ENCODE measurements at places on chromosomes 3 and 15.

- no peak for DNase-seq
Observed at GRCh38 chr3:53806182-53807116, 39.8 kb downstream of the CHDH start.

DNA sequence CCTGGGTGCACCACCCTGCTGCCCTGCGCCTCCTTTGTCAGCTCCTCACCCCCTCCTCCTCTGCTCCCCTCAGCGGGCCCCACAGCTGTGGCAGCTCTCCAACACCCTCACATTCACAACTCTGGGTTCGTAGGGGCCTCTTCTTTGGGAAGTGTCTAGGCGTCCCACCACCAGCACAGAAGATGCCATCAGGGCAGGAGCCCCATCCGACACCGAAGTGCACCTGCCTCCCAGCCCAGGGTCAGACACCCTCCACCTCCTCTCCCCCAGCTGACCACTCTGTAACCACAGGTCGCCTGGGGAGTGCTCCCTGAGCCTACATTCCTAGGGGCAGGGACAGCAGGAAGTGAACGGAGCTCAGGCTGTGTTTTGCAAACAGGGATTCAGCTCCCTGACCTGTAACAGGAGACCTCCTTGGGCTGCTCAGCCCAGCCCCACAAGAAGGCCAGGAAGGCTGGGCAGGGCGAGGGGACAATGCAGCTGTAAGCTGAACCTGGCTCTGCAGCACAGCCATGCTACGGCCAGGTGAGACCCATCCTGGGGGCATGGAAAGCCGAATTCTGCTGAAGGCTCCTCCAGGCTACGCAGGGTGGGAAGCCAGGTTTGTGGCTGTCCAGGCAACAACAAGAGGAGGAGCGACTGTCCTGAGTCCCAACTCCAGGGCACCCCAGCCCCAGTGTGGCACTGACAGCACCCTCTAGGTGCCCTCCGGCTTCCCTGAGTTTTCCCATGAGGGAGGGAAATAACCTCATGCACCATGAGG, 269.0 kb downstream of the GOLGA6L6 start:
- no peak for DNase-seq

GRCh38 chr15:93671387-93671943, 559.9 kb upstream of the MCTP2 start:
- DNase-seq = no peak

- DNase-seq = no peak
Observed at GRCh38 chr3:171948674-171949073, 90.7 kb upstream of the FNDC3B start.

DNA sequence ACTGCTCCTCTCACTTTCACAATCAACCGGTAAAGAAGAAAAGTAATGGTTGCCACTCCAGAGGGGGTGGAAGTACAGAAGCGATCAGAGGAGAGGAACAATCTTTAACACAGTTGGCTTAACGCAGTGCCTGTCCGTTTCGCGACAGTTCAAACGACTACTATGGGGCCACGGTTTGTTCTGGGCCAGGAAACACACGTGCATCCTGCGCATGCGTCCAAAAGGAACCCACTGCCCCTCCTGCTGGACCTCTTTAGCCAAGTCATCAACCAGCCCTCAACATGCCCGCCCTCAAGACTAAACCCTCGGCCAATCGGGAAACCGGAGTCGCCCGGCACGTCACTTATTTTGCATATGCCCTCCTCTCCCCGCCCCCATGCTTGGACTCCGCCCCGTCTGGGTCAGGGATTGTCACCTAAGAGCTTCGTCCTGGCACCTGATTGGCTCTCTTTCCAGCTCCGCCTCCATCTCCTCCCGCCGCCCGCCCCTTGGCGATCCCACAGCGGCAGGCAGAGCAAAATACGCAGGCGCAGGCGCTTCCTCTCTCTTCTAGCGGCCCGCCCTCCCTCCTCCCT, 345 bp upstream of the CDV3 start:
- no peak for DNase-seq

GRCh38 chr15:65329984-65330735, 25.7 kb downstream of the RNU5B-1 start:
- no peak for DNase-seq

DNA sequence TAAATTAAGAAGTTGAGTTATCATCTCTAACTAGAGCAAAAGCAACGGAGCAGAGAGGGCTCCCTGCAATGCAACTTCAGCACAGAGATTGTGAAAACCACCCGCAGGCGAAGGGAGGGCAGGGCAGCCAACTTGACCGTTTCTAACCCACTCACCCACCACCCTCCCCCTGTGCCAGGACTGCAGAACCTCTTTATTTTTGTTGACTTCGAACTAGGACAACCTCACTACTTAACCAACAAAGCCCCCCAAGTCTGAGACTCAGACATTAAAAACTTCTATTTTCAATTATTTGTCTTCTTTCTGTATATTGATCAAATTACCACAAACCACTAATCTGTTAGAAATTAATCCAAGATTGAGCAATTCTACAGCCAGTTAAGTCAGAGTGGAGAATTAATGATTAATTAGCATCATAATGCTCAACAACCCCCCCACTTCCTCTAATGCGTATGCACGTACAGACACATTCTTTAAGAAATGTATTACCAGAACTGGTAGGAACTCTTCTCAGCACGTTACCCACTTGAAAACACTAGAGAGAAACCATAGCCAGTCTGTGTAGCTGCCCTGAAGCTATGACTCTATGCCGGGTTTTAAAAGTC, 2.0 kb downstream of the MGLL start:
- no peak for DNase-seq

GRCh38 chr3:47128137-47128536, 35.8 kb downstream of the SETD2 start:
- DNase-seq = no peak

DNA sequence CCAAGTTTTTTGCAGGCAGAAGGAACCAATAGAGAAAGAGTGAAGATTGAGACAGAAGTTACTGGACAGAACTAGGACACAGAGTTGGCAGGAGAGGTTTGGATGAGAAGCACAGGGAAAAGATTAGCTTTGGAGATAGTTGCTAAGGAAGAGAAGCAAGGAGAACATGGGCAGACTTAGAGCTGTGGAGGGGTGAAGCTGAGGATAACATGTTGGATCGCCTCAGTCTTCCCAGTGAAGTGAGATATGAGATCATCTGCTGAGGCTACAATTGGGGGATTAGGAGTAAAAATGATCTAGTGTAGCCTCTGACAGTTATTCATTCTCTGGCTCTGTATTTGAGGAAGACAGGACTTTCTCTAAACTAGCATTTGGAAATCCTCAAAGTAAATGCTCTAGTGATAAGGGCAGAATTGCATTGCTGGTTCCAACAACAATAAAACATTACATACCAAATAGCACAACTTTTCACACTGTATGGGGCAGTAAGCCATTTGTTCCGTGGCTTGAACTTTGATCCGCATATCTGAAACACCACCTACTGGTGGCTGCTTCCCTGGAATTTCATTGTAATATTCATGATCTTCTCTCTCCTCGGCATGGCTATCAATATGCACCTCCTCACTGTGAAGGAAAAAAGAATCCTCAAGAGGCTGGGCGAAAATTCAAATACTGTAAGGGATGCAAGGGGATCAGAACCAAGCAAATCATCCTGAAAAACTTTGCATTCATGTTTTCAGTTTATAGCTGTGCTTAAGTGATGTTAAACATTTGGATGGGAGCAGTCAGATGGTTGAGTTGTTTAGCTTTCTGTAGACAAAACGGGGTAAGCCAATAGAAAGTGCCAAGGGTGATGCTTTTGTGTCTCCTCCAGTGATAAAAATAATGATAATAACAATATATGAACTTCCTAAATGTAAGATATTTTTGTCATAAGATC, 22.2 kb upstream of the EID1 start:
- DNase-seq = no peak

DNA sequence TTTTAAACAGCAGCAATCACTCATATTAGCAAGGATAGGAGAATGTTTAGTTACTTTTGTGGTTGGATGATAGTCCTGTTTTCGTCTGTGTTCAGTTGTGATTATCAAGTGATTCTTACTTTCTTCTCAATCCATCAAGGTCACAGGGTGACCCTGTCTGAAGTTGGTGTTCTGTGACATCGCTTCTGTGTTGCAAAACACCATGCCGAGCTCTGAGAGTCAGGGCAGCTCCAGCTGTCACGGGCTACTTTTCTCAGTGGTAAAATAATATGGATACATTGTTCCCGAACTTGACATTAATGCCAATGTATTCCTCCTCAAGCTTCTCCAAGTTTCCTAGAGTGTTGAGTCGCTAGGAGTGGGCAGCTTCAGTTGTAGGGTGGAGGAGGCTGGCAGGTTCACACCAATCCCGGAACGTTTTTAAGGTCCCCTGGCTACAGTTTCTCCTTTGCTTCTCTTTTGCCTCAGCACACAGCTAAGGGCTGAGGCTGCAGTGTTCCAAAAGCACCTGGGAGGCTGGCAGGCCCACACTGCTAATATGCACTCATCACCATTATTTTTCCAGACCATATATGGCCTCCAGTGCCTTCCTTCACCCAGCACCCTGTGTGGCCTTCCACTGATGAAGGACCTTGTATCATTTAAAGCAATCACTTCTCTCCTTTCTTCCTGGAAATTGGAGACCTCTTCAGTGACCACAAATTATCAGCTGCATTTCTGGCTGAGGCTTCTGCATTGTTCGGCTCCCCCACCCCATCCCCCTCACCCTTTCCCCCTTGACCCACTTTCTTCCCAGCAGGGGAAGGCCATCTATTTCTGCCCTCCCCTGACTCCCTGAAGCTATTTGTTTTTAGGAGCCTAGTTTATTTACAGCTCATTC, 25.8 kb downstream of the COLQ start:
- DNase-seq = no peak

DNA sequence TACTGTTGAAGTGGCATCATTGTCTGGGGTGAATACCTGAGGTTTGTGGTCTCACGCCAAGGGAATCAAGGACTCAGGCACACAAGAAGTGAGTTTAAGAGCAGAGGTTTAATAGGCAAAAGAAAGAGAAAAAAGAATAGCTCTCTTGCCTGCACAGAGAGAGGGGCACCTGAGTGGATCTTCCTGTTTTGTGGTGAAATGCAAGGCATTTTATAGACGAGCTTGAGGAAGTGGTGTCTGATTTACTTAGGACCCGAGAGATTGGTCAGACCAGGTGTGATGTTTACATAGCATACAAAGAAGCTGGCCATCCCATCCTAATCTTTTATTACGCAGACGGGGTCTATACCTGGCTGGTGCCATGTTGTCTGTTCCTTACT, 13.2 kb downstream of the CCR5 start:
- no peak for DNase-seq

DNA sequence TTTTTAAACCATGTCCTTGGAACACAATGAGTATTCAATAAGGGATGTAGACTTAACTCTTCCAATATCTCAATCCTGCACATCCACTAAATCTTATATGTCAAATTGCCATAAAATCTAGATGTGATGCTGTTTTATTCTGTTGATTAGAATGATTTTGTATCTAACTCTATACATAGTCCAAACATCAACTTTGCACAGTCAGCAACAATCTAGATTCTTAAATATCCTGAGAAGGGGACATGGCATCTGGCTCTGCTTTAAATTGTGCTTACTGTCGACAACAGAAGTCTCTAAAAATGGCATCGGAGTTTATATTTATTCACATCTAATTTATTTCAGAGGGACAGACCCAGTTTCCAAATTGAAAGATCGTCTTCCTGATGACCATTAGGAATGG, 276.2 kb downstream of the GAP43 start:
- no peak for DNase-seq

DNA sequence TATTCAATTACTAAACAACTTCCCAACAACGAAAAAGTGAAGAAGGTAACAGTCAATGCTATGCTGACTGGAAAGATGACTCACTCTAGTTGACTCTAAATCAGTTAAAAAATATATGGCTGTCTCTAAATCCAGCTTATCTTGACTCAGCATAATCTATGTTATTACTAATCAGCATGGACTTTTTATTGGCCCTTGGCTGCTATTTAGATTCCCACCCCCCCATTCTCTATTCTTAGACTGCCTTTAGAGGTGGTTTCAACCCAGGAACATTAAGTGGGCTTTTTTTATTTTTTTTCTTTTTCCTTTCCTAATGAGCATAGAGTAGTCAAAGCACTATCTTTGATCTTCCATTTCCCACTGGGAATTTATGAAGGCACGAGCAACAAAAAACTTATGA, 1.9 kb downstream of the PCOLCE2 start:
- DNase-seq = no peak

- DNase-seq = no peak
Observed at GRCh38 chr3:43417133-43417532, 130.8 kb downstream of the SNRK start.

GRCh38 chr15:69820819-69821218, 276.9 kb downstream of the TLE3 start:
- DNase-seq = no peak

DNA sequence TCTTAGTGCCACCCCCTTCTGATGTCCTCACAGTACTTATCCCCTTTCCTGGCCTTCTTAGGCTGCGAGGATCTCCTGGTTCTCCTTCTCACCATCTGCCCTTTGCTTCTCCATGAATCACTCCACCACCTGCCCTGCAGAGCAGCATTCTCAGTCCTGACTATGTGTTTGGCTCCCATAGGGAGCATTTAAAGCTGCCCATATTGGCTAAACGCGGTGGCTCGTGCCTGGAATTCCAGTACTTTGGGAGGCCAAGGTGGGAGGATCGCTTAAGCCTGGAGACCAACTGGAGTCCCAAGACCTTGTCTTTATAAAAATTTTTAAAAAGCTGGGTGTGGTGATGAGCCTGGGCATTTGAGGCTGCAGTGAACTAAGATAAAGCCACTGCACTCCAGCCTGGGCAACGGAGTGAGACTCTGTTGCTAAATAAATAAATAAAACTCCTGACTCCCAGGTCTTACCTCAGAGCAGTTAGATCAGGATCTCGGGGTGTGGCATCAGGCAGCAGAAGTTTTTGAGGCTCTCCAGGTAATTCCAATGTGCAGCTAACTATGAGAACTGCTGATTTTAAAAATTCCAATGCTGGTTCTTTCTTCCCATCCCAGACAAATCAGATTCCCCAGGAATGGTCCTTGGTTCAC, 36.2 kb upstream of the TLE3 start:
- DNase-seq = no peak

DNA sequence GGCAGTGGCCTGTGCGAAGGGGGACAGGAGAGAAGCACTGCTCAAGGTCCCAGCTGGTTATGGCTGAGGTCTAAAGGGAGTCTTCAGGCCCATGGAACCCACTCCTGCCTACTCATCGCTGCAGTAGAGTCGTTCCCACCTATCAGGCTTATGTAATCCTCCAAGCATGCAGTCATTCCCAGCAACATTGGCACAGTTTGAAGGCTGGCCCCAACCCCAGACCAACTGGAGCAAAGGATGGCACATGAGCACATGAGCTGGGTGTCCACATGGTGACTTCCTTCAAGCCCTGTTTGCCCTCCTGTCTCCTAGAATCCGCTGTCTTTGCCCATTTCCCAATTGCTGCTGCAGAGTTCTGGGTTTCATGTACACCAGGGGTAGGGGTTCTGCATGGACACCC, 60.5 kb upstream of the FGD5 start:
- DNase-seq = no peak

GRCh38 chr3:70919661-70920060, 607.2 kb upstream of the MDFIC2 start:
- DNase-seq = no peak

GRCh38 chr3:140085001-140085400, 150.0 kb downstream of the CLSTN2 start:
- DNase-seq = no peak

GRCh38 chr3:64150623-64151207, 74.6 kb downstream of the PRICKLE2 start:
- DNase-seq = no peak

- DNase-seq = no peak
Observed at GRCh38 chr3:64970634-64971033, 282.8 kb upstream of the ADAMTS9 start.

All from NCI-H187 (cell line).